ENCODE measurements at places on chromosomes 3 and 15.

GRCh38 chr3:105834768-105835167, 34.0 kb downstream of the CBLB start:
- DNase-seq = no peak

DNA sequence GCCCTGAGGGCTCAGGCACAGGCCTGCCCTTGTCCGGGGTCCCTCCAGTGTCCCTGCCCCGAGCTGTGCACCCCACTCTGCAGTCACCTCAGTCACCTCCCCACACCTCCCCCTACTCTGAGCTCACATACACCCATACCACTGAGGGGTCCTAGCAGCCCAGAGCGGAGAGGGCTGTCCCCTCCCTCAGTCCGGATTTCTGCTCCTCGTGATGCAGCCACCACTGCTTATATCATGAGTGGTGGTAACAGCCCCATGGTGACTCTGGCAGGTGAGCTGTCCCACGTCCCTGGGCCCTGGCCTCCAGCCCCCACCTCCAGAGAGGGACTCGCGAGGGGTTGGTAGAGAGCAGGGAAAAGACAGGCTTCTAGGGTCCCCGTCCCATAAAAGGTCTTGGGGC, 8.0 kb downstream of the CSPG4 start:
- no peak for DNase-seq

DNA sequence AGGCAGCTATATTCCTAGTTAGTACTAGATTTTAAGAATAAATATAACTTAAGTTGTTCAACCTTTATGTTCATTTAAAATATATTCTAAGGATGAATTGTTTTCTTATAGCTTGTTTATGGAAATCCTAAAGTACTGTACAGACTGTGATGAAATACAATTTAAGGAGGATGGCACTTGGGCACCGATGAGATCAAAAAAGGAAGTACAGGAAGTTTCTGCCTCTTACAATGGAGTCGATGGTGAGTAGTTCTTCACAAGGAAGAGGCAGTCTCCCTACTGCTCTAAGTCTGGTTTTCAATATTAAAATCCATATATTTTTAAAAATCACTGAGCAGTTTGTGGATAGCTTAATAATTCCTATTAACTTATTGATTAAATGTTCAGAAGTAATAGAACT, 29.6 kb downstream of the CALML4 start:
- DNase-seq = no peak

DNA sequence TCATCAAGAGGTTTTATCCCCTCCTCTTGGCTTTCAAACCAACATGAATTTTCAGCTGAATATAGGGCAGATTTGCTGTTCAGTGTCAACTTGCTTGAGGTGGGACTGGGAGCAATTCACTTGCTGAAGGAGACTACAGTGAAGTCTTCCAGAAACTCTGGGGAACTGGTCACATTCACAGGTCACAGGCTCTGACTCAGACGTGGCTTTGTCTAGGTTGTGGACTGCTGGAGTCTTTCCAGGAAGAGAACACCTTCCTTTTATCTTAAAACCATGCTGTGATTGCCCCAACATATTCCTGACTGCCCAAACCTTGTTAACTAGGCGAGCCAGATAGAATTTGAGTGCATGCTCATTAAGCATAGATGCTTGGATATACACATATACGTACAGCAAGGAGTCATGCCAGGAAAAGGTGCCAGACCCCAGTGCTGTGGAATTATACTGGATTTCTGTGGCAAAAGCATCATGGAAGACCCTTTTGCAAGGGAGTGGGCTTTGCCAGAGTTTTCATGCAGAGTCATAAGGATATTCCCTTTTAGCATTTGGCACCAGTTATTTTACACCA, 399.1 kb upstream of the TBL1XR1 start:
- DNase-seq = peak; percentile 13

DNA sequence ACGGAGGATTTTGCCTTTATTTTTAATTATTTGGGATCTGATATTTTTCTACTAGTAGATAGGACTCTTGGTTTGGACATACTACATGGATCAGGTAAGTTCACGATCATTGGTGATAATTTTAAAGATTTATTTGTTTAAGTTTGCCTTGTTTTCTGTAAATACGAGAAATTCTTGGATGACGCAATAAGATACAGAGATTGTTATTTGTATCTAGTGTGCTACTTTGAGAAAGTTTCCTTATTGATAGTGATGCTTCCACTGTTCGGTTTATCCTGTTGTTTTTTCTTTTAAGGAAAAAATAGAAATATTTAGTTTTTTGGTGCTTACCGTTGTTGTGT, 577 bp downstream of the CHD2 start:
- DNase-seq = no peak

DNA sequence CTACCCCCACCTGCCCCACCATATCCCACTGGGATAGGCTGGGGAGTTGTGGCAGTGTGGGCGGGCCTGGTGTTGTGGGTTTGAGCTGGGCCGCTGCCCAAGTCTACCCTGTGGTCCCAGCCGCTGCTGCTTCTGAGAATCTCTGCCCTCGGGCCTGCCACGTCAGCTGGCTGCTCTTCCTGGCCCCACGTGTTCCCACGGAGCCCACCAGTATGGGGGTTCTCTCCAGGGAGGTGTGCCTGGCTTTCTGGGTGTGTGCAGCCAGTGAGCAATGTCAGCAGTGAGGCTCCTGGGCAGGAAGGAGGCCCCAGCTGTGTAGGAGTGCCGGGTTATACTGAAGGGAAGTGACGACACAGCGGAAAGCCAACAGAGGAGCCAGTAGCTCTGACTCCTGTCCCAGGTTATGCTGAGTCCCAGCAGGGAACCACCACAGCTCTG, 10.5 kb downstream of the GNAI2 start:
- peak; percentile 91 for DNase-seq

- DNase-seq = no peak
Measured at GRCh38 chr3:37635251-37635650, 226.4 kb upstream of the CTDSPL start.

GRCh38 chr3:195748661-195749060, 27.9 kb downstream of the MUC20 start:
- DNase-seq = no peak

DNA sequence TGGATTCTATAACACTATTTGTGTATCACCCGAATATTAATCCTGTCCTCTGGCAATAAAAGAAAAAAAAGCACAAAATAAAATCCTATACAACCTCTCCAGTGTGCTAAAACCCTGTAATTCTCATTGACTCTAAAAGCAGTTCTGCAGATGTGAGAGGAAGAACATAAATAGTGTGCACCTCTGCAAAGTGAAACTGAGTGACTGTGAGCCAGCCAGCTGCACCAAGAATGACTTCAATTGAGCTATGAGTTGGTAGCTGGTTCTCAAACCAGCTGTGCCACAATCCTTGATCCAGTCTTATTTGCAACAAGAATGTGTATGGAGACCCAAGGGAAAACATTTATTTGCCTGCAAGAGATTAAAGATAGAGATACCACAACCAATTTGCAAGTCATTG, 31.2 kb upstream of the COL8A1 start:
- no peak for DNase-seq

GRCh38 chr3:31581660-31582059, 48.9 kb downstream of the STT3B start:
- no peak for DNase-seq

- DNase-seq = no peak
Measured at GRCh38 chr3:72595376-72595775, 252.9 kb downstream of the SHQ1 start.

- no peak for DNase-seq
Measured at GRCh38 chr3:14789640-14790285, 29.0 kb upstream of the FGD5 start.

GRCh38 chr3:14397531-14397930, 4.9 kb upstream of the SLC6A6 start:
- no peak for DNase-seq
